ENCODE measurements at places on chromosomes 2 and 18.
A peak's percentile ranks its signal among the peaks of the same experiment; 100 is the strongest.

DNA sequence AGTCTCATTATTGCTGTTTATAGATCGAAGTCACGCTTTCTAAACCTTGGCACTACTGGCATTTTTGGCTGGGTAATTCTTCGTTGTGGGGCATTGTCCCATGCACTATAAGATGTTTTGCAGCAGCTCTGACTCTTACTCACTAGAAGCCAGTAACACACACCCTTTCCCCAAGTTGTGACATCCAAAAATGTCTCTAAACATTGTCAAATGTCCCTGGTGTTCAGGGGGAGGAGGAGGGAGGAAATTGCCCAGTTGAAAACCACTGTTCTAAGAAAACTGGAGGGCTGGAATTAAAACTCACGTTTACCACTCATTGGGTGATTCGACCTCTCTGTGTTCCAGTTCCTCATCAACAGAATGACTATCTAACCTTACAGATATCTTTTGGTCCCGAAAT, 115.7 kb upstream of the KLF7 start:
- no peak for DNase-seq

GRCh38 chr2:37394263-37394662, 49.8 kb downstream of the QPCT start:
- no peak for DNase-seq

DNA sequence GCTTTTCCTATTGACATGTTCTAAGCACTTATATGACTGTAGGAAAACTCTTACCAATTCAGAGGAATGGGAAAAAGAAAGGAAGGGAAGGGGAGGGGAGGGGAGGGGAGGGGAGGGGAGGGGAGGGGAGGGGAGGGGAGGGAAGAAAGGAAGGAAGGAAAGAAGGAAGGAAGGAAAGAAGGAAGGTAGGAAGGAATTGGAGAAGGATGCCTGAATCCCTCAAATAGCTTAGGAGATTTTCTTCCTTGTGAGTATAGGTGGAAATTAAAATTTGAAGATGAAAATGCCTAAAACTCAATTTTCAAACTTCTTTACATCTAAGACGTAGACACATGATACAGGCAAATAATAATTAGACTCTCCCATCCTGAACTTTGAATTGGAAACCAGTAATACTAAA, 463.1 kb downstream of the SATB2 start:
- DNase-seq: no peak

DNA sequence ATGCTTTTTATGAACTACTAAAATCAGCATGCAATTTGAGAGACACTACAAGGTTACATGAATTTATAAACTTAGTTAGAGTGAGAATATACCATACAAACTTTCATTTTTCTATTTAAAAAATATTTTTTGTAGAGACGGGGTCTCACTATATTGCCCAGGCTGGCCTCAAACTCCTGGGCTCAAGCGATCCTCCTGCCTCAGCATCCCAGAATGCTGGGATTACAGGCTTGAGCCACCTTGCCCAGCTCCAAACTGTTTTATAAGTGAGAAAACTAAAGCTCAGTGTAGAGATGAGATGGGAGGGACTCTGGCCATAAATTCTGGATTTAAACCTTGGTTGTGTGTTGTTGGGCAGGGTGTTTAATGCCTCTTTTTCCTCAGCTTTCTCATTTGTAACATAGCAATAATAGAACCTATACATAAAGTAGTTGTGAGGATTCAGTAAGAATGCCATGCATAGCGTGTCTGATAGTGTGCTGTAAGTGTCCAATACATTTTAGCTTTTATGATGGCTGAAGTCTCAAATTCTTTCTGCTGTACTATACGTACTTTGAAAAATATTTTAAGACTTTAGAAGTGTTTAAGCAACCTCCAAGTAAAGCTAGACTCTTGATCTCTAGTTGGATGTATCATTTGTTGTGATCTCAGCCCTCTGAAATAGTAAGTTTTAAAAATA, 9.7 kb downstream of the CAB39 start:
- DNase-seq: no peak

DNA sequence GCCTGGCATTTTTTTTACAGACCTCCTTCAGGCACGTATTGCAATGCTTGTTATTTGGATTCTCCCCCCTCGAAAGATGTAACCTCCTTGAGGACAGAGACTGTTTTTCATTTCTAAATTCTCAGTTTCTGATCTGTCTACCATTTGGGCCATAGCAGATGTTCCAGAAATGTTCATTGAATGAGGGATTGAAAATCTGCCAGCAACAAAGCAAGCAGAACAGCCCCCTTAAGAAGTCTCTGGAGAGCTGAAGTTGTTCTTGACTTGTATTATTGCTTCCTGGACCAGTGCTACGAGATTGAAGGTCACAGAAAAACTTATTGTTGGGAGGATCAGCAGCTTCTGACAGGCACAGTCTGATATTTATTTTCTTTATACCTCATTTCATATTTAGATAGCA, 355.5 kb downstream of the EPHA4 start:
- no peak for DNase-seq

GRCh38 chr2:127659408-127660290, 13.7 kb downstream of the GPR17 start:
- no peak for DNase-seq

DNA sequence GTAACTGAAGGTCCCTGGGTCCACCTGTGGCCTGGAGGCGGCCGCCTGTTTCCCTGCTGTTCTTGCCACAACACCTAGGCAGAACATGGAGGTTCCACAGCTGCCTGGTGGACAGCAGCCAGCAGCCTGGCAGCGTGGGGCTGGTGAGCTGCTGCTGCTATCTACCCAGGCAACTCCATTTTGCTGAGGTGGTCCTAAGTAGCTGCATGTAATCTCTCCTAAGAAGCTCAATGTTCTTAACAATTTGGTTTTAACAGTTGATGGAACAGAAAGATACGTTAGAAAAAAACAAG, 66.7 kb downstream of the NDUFA10 start:
- no peak for DNase-seq

- DNase-seq: peak; percentile 50
These were observed 9.3 kb downstream of the L3MBTL4 start for GRCh38 chr18:6405237-6406074.

DNA sequence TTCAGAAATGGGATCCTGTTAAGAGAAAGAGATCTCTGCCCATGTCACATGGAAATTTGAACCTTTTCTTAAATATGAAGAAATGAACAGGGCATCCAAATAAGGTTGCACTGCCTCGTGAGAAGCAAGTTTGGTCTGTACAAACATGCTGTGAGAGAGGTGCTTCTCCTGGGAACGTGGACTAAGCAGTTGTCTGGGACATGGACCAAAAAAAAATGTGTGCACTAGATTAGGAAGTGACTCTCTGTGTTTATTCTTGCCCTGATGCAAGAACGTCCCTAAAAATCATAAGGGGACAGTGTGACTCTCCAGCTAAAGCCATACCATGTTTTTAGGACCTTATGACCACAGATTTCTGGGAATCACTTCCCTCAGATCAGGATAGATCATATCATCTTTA, 23.7 kb upstream of the GCG start:
- no peak for DNase-seq

- DNase-seq: no peak
These were observed 51.6 kb downstream of the SPP2 start for GRCh38 chr2:234102112-234102511.

- peak; percentile 9 for DNase-seq
These were observed 191.4 kb downstream of the MBD2 start for GRCh38 chr18:54033052-54033451.

DNA sequence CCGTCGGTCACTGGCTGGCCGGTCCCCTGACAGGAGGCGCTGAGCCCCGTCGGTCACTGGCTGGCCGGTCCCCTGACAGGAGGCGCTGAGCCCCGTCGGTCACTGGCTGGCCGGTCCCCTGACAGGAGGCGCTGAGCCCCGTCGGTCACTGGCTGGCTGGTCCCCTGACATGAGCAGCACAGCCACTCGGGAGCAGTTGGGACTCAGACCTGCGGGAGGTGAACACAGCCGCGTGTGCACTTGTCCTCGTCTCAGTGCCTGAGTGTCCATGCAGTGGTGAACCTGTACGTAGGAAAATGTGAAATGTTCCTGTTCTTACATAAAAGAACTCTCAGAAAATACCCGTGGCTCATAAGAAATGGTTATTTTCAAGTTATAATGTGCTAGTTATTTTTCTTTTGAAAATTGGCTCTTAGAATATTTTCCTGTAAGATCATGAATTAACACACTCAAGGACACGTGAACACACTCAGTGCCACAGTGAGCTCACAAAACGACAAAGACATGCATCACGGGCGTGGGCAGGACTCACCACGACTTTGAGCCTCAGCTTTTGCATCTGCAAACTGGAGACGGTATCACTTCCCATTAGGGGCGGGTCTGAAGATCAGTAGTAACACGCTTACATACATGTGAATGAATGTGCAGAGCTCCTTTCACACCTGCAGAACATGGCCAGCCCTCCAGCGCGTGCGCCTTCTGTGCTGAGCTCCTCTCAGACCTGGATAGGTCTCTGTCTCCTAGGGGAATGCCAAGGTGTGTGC, 21.1 kb upstream of the NFATC1 start:
- DNase-seq: no peak

- no peak for DNase-seq
These were observed 33.1 kb upstream of the REG3G start for GRCh38 chr2:78992451-78992806.

GRCh38 chr2:207674826-207675225, 36.6 kb upstream of the CCNYL1 start:
- no peak for DNase-seq

GRCh38 chr2:197278799-197279763, 31.5 kb downstream of the ANKRD44 start:
- DNase-seq: no peak

DNA sequence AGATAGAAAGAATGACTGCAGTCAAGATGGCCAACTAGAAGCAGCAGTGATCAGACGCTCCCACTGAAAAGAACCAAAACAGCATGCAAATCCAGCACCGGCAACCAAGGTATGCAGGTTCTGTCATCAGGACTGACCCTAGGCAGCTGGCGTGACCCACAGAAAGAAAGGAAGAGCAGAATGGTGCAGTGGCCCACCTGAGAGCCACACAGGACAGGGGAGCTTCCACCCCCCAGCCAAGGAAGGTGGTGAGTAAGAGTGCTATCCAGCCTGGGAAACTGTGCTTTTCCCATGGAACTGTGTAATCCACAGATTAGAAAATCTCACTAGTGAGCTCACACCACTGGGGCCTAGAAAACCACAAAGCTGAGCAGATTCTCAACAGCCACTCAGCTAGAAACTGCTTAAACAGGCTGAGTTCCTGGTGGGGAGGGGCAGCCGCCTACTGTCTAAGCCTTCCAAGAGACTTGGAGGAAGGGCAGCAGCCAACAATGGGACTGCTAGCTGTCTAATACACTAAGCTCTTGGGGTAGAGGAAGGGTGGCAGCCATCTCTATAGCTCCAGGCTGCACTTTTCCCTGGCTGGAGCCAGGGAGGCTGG, 127.9 kb downstream of the EVA1A start:
- DNase-seq: peak; percentile 8

DNA sequence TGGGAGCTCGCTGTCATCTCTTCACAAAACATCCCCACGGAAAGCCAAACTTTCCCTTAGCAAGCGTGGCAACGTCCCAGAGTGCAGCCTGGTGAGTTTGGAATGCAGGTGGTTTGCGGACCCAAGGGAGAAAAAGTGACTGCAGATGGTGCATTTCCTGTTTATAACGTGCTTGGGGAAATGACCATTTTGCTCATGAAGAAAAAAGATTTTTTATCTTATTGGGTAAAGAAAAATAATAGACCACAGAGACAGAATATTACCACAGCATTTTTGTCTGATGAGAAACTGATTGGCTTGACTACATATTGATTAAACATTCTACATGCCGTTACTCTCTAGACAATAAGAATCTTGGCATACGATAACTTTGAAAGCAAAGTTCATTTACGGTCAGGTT, 136.5 kb downstream of the COPS8 start:
- DNase-seq: peak; percentile 87

GRCh38 chr2:206203331-206203730, 43.6 kb downstream of the EEF1B2 start:
- DNase-seq: no peak

DNA sequence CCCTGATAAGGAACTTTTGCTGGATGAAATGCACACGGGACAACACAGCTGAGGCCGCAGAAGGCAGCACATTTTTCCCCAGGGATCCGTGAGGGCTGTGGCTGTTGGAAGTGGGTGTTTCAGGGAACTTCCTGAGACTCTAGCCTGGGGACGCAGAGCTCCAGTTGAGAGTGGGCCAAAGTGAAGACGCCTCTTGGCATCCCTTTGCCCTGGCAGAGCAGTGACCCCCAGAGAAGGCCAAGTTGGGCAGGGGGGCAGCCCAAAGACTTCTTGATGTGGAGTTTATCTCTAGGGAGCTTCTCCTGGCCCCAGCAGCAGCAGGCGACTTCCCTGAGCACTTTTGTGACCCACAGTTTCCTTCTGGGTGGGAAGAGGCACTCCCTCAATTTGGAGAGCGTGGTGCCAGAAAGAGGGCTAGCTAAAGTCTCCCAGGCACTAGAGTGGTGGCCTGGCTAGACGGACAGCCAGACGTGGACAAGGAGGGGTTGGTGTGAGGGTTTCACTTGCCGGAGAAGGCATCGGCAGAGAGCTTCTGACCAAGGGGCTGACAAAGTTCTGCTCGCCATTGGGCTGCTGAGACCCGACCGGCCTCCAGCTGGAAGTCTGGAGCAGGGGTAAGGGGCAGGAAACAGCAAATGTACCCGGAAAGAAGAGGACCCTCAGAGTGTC, 108.8 kb downstream of the ACKR3 start:
- no peak for DNase-seq

- no peak for DNase-seq
These were observed 26.1 kb upstream of the OTOF start for GRCh38 chr2:26504002-26504401.

- peak; percentile 5 for DNase-seq
These were observed 31.1 kb upstream of the TTC32 start for GRCh38 chr2:19932928-19933327.

DNA sequence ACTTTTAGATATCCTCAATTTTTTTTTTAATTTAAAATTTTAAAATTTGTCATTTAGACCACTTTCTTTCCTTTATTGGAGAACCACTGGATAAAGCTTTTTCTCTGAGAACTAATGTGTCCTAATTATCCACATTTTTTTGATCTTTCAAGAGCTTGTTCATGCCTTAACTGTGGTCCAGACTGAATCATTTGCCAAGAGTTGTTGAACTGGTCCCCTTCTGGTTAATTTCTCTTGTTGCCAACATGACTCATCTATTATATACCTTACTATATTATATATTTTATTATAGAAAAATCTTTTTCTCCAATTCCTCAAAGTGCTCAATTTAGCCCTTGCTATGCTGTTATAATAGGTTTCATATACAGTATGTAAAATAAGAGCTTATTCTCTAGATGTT, 53.1 kb upstream of the TMEM87B start:
- DNase-seq: no peak

DNA sequence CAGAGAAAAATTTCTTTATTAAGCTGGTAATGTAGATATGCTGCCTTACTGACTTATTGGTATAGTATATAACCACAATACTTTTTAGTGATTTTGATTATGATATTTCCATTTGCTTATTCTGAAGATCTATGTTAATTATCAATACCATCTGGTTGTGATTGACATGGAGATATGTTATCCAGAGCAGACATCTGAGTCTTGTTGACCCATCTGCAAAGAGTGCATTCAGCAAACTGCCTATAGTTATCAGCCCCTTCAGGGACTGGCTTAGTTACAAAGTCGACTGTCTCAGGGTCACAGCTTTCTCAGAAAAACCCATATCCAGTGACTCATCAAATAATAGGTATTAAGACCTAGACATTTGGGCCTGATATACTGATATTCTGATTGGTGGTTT, 475.7 kb downstream of the DSC3 start:
- no peak for DNase-seq

- DNase-seq: no peak
These were observed 13.5 kb upstream of the UBXN4 start for GRCh38 chr2:135728064-135728743.

Measured in fibroblast of skin of back (primary cell).